ENCODE measurements at places on chromosomes 2 and 18.

DNA sequence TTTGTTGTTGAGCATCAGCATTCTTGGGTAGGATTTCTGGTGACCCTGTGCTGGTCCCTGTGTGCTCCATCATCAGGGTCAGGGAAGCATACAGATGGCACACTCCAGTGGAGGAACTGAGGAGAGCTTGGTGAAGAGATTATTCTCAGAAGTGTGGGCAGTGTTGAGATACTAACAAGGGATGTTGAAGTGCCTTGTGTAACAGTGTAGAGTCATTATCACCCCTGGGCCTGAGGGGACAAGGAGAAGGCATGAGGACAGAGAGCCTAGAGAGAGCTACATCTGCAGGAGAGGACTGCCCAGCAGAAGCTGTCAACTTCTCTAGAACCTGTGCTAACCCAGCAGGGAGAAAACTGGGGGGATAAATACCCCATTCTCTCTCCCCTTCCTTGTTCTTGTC, 189.0 kb downstream of the PLCL1 start:
- DNase-seq: no peak

GRCh38 chr2:102657770-102658169, 38.4 kb downstream of the SLC9A2 start:
- no peak for DNase-seq

GRCh38 chr2:97673182-97673914, 3.8 kb downstream of the C2orf92 start:
- DNase-seq: no peak

- DNase-seq: no peak
Observed at GRCh38 chr18:5640939-5641338, 97.1 kb upstream of the EPB41L3 start.

DNA sequence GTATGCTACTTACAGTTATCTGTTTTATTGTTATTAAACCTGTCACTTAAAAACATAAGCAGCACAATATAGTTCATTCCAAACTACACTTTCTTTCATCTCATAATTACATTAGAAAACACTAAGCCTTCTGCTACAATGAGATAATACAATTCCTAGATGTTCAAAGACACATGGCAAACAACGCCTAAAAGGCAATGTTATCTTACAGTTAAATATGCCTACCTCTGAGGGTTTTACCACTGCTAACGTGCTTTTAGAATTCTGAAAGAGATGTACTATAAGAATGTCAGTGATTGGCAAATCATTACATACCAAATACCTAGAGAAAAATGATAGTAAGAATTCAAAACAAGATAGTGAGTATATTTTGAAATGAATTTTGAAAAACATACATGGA, 46.8 kb upstream of the SPOPL start:
- no peak for DNase-seq

GRCh38 chr2:70977605-70978205, 725 bp upstream of the ANKRD53 start:
- peak; percentile 81 for DNase-seq

GRCh38 chr2:231132129-231132528, 7.3 kb upstream of the HTR2B start:
- DNase-seq: no peak

DNA sequence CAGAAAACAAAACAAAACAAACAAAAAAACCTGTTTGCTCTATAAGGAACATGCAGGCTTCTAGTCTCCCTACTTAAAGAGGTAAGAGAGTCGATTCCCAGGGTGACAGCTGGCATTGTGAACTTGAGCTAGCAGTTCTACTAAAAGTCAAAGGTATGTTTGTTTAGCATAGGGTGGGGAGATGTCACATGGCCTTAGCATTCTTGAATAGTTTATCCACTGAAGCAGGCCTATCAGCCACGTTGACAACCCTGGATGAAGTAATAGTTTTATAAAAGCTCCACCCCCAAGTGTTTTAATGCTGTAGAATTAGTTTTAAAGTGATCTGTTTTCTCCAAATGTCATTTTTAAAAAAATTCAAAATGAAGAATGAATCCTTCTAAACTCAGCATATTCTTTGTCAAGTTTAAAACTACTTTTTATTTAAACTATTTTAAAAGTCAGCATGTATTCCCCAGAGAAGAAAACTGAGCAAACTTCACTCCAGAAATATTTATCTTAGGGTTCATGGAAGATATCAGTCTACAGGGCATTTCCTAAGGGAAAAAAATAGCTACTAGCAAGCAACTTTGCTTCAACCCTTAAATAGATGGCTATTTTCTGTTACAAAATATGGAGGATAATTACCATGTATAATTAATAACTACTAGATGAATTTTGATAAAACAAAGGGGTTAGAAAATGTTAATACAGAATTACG, 1.7 kb downstream of the MYOM1 start:
- DNase-seq: no peak

DNA sequence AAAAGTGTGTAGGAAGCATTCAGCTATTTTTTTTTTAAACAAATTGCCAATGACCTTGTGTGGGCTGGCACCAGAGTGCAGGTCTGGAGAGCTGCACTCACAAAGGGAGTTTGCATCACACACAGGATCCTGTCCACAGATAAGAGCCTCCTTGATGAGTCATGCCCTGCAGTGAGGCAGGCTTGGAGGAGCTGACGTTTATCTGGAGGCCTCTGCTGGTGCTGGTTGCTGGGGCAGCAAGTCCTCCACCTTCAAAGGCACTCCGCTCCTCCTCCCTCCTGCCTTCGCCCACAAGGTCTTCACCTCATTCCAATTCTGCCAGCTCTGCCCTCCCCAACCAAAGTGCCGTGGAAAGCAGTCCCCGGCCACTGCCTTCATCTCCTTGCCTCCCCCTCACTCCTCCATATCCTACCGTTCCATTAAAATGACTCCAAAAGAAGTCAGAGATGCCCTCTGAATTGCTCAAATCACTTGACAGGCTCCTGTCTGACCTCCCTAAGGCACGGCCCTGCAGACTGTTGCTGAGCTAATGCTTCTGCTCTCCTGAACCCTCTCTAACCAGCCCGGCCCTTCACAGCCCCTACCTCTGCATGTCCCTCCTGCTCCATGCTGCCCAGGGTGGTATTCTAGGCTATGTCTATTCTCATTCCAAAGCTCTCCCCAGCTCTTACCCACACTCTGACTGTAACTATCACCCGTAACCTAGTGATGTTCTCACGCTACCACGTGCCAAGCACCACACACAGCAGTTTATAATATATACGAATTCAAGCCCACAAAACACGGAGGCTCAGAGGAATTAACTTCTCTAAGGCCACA, 30.9 kb downstream of the LONRF2 start:
- no peak for DNase-seq

GRCh38 chr2:170971071-170971470, 42.0 kb downstream of the GORASP2 start:
- DNase-seq: no peak

- DNase-seq: peak; percentile 48
Observed at GRCh38 chr2:8609357-8609811, 72.5 kb upstream of the ID2 start.

DNA sequence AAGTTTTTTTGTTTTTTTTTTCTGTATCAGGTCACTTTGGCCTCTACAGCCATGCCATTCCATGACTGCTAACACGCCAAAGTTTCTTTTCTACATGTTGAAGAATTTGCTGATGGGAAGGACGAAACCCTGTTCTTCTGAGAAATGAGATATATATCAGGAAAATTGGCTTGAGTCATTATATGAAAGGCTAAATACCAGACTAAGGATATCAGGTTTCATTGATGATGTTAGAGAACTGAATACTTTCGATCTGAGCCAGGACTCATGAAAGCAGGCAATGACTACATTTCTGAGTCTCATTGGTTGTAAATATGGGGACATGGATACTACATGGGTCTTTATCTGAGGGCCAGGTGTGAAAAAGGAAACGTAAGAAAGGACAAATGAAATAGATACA, 181.4 kb downstream of the OSR1 start:
- DNase-seq: no peak

GRCh38 chr18:10239103-10239502, 215.3 kb upstream of the APCDD1 start:
- no peak for DNase-seq

DNA sequence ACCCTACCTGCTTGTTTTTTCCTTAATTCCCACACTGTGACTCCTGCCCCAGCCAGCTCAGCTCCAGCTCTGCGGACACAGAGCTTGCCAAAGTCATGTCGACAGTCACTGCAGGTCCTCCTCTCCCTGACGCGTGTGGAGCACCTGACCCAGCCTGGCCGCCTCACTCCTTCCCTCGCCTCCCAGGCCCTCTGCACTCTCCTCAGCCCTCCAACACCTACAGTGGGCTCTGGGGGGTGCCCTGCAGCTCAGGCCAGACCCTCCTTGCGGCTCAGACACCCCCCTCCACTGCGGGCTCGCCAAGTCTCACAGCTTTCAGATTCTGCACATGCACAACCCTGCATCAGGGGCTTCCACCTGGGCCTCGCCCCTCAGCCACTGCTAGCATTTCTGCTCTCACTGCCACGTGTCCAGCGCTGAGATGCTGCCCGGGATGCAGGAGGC, 68.3 kb downstream of the NDUFA10 start:
- no peak for DNase-seq

- no peak for DNase-seq
Observed at GRCh38 chr2:208192611-208193236, 2.9 kb upstream of the C2orf80 start.

DNA sequence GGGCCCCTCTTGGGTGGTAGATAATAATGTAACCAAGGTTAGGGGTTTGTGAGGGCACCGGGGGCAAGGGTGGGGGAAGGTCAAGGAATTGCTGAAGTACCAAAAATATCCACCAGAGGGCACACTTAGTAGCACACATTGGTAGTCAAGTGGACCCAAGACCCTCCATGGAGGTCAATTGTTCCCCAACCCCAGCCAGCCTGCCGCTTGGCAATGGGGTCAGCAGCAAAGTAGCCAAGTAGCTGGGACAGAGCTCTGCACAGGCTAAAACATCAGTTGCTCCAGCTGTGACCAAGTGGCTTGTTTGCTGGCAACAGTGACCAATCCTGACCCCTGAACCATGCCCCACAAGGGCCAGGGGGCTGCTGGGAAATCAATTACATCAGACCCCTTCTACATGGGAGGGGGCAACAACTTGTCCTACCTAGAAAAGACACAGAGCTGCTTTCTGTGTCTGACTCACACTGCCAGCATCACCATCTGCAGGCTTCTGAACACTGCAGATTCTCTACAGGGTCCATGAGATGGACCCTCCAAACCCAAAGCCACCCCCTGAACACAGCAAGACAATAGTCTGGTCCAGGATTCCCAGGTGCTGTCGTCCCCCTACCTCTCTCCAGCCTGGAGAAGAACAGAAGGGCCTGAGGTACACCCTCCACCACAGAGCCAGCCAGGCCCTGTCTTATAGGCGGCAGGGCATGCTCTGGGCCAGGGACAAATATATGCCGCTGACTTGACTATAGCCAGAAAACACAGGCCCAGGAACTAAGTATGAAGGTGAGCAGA, 76.0 kb downstream of the EMX1 start:
- peak; percentile 45 for DNase-seq

DNA sequence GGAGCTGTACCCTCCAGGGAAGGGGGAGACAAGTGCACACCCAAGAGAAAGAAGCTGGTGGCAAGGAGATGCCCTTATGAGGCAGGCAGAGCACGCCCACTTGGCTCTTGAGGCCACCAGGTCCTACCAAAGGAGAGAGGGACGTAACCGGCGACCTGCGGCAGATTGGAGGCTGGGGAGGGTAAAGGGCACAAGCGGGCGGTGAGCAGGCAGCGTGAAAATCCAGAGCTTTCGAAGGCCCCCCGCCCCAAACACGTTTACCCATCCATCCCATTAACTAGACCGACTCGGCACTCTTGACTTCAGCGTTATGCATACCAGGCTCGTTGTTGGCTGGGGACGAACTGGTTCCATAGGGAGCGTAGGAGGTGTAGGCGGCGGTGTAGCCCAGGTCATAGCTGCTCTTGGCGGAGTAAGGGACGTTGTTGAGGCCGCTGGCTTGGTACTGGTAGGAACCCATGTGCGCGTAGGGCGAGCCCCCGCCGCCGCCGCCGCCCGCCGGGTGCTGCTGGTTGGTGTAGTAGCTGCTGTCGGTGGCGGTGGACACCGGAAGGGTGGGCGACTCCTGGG, 794 bp downstream of the DLX2 start:
- DNase-seq: no peak

- DNase-seq: no peak
Observed at GRCh38 chr2:6773007-6773693, 92.6 kb downstream of the CMPK2 start.

- peak; percentile 34 for DNase-seq
Observed at GRCh38 chr2:129004485-129004884, 685.8 kb upstream of the HS6ST1 start.

DNA sequence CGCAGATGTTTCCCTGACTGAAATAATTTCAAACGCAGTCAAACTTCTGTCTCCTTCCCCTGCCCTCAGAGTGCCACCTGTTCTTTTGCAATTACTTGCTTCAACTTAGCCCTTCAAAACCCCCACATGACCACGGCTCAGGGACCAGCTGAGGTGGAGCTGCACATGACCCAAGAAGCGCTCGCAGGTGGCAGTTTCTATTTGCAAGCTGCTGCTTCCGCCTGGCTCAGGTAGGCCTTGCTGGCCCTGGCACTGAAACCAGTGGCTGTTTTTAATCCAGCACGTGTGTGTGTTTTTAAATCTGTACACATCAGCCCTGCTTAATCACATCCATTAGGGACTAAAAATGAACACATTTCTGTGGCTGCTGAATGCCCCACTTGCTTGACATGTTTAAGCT, 95.3 kb downstream of the CCDC93 start:
- no peak for DNase-seq

DNA sequence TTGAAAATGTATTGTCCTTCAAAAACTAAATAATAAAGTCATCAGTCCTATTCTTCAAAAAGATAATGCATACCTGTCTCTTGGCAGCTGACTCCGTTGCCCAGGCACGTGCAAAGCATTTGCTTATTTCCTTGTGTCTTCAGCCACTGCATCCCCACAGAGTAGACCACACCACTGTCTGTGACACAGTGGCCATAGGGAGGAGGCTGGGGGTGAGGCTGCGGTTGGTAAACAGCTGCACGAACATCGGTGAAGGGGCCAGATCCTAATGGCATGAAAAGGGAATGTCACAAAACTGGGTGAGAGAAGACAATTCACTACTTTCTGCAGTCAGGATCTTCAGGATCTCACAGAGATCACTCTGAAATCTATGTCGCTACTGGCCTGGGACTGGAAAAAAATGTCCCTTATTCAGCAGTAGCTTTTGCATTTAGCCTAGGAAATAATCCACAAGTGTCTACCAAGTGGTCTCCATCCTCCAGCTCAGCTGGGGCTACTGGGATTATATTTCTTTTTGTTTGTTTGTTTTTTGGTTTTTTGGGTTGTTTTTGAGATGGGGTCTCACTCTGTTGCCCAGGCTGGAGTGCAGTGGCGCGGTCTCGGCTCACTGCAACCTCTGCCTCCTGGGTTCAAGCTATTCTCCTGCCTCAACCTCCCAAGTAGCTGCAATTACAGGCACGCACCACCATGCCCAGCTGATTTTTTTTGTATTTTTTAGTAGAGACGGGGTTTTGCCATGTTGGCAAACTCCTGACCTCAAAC, 10.7 kb downstream of the FN1 start:
- no peak for DNase-seq

GRCh38 chr2:122328816-122329215, 573.4 kb downstream of the TSN start:
- no peak for DNase-seq

DNA sequence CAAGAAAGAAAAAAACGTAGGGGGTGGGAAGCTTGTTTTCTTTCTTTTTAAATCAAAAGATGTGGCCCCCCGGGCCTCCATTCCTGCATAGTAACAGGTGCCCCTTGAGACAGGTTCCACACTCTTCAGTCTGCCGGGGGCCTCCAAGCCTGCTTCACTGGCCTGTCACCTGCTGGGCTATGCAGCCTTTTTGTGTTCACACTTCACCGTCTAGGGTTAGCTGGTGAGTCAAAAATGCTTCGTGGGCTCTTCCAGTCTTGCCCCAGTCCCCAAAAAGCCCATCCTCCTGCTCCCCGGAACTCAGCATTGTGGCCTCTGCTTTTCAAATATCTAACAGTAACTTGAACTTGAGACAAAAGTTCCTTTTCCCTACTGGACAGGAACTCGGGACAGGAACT, 67.9 kb downstream of the POLR1A start:
- peak; percentile 65 for DNase-seq
